ENCODE measurements at places on chromosomes 3 and 15.

DNA sequence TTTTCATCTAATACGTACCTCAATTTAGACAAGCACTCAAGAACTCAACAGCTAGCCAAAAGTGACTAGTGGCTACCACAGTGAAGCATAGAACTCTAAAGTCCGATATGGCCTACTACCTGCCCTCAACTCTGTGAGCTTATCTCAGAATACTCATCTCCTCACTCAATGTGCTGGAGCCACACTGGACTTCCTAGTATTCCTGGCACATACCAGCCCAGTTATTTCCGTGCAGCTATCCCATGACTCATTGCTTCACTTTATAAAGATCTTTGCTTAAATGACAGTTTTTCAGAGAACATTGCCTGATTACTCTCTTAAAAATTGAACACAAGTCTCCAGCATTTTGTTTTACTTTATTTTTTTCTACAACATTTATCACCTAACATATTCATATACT, 524.7 kb downstream of the PYDC2 start:
- DNase-seq = no peak

DNA sequence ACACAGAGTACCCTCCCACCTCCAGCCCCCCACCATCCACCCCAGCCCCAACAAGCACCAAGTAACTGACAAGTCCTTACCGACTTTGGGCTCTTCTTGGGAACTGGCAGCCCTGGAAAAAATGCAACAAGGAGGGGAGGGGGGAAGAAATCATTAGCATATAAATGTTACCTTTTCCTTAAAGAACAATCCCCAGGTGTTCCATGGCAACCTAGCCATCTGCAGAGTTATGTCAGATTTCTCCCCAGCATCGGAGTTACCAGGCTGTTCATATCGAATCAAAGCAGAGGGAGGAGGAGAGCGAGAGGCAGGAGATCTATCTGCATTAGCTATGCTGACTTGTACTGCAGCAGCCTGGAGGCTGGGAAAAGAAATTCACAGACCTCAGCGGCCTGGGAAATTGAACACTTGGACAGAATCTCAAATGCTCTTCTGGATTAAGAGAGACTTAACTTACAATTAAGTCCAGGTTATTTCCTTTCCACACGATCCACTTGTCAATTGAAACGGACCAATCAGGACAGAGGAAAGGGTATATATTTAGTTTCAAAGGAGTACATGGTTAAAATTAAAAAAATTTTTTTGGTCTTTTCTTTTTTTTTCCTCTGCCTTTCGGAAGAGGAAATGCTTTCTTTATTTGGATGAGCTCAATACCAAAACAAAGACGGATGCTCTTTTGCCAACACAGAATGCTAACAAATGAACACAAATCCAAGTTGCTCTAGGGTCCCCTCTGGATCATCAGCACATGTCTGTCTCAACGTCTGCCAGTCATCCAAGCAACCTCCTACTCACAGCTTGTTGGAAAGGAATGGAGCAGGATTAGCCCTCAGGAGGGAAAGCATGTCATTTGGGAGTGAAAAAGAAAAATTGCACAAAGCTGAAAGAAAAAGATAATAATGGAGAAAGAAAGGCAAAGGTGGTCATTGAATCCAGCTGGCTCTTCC, 637.1 kb downstream of the MAGI1 start:
- no peak for DNase-seq

- peak; percentile 25 for DNase-seq
Measured at GRCh38 chr3:112984485-112984884, 6.3 kb upstream of the GTPBP8 start.

GRCh38 chr3:50381383-50381782, 22.1 kb upstream of the TMEM115 start:
- peak; percentile 38 for DNase-seq

DNA sequence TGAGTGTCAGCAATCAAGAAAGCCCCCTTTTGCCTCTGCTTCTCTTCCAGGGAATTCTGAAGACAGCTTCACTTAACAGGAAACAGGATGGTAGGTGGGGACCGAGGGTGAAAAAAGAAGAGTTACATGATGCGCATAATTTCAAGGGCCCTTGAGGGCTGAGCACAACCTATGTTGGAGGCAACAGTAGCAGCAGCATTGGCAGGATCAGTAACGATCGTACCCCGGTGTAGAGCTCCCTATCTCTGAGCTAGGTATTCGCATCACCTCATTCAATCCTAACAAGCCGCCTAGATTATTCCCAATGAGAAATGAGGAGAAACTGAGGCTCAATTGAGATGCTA, 432 bp upstream of the RAD54L2 start:
- DNase-seq = no peak

- no peak for DNase-seq
Measured at GRCh38 chr3:169390741-169391305, 272.7 kb downstream of the MECOM start.

DNA sequence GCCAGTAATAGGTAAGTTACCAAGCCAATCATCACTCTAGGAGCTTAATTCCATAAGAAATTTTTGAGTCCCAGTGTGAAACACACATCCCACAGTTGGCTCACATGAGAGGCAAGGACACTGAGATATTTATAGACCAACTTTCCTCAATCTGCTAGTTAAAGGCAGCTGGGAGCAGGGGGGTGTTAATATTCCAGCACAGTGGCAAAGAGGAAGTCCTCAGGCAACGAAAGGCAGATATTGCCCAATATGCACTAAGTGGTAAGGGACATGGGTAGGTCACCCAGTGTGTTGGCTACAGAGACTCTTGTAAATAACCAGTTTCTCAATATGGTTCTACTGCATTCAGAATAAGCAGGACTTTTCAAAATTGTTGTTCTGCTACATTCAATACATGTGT, 61.0 kb downstream of the TOP2B start:
- no peak for DNase-seq

DNA sequence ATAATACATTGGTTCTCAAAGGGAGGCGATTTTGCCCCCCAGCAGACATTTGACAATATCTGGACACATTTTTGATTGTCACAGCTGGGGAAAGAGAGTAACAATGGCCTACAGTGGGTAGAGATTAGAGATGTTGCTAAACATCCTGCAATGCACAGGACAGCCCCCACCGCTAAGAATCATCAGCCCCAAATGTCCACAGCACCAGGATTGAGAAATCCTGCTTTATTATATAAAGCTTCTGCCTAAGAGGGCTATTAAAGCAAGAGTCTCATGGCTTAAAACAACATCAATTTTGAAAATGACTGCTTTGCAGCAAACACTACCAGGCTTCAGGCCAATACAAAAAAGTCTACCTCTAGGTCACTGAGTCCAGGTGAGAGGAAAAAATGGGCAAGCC, 68.2 kb downstream of the NTRK3 start:
- DNase-seq = no peak

GRCh38 chr3:169091196-169091823, 572.2 kb downstream of the MECOM start:
- no peak for DNase-seq

DNA sequence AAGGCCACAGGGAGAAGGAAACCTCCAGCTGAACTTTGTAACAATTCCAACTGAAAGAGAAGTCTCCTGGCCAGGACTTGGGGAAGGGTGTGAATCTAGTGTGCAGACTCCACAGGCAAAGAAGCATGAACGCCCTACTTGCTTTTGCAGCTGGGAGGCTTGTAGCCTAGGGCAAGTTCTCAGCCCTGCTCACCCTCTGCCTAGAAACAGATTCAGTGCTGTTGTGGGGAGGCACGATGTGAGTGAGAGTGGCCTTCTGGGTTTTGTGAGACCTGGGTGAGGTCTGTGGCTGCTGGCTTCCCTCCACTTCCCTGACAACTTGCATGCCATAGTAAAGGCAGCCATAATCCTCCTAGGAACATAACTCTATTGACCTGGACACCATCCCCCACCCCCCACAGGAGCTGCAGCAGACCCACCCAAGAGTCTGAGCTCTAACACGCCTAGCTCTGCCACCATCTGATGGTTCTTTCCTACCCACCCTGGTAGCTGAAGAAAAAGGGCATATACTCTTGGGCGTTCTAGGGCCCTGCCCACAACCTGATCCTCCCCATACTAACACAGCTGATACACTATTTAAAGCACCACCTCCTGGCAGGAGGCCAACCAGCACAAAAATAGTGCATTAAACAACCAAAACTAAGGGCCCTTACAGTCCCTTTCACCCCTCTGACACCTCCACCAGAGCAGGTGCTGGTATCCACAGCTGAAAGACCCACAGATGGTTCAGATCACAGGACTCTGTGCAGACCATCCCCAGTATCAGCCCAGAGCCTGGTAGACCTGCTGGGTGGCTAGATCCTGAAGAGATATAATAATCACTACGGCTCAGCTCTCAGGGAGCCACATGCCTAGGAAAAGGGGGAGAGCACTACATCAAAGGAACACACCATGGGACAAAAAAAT, 426.5 kb downstream of the IGSF11 start:
- DNase-seq = no peak

DNA sequence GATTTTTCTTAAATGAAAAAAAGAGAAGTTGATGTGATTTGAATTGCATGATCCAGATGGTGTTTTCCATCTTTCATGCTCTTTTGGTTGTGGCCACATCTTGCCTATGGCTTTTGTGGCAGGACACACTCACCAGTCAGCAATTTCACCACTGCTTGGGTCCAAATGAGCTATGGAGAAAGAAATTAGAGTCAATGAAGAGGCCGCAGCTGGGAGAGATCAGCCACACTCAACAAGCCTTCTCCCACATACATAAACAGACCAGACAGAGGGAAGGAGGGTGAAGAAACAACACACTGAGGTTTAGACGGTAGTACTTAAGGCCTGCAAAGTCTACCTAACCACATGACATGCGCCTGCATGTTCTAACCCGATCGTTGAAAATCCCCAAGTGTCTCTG, 110.7 kb upstream of the CDIN1 start:
- DNase-seq = no peak

DNA sequence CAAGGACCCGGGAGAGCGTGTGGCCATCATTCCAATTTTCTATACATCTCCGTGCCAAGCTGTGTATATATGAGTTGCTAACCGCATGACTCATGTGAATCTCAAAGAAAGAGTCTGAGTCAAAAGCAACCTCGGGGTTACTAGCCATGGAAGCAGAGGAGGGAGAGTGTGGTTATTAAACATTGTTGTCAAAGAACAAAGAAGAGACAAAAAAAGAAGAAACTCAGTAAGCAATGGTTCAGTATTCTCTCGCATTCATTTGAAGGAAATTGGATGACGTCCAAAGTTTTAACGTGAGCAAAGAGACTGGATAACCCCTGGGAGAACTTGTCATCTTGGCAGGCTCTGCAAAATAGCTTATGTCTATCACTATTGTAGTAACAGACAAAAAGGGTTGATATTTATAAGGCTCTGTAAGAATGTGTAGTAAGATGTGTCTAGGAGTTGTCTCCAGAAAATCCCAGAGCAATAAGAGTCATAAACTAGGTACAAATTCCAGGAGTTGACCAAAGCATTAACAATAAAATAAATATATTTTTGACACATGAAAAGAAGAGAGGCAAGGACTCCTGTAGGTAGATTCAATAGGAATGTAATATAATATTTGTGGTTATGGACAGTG, 52.8 kb upstream of the GRM7 start:
- no peak for DNase-seq

DNA sequence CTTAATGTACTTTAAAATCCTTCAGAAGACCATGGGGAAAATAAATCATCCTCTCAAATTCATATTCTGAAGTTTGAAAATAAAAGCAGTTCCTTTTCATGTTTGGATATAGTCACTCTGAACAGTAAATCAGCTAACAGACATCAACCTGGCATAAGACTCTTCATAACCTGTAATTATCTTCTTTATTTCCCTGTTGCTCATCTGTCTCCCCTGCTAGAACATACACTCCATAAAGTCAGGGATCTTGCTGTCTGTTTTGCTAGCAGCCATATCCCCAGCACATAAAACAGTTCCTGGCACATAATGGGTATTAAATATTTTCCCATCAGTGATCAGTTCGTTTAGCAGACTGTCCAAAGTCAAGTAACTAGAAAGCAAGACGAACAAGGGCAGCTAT, 11.2 kb downstream of the VGLL4 start:
- no peak for DNase-seq

DNA sequence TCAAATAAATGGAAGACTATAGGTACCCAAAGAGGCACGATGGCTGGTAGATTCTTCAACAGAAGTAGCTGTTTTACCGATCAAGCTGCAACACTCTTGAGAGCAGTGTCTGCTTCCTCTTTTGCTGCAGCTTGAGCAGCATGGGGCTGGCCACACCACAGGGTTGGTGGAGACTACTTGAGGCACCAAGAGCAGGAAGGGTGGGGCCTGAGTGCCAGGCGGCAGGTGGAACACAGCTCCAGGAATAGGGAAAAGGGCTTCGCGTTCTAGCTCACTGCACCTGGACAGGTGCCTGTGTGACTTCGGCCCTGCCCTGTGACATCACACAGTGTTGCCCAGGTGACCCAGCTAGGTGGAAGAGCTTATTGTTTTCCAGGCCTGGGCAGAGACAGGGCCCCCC, at the start of gene CCDC33:
TSS of gene CCDC33 (plus strand) at position 365 of the 400 bp plus-strand sequence. CDS start 394 bp downstream, outside the sequence.
- DNase-seq = no peak

- no peak for DNase-seq
Measured at GRCh38 chr3:134363381-134363755, 10.9 kb downstream of the AMOTL2 start.

- DNase-seq = no peak
Measured at GRCh38 chr3:40780291-40780924, 255.6 kb downstream of the ZNF621 start.

- no peak for DNase-seq
Measured at GRCh38 chr15:54917312-54917711, 279.4 kb downstream of the RSL24D1 start.

DNA sequence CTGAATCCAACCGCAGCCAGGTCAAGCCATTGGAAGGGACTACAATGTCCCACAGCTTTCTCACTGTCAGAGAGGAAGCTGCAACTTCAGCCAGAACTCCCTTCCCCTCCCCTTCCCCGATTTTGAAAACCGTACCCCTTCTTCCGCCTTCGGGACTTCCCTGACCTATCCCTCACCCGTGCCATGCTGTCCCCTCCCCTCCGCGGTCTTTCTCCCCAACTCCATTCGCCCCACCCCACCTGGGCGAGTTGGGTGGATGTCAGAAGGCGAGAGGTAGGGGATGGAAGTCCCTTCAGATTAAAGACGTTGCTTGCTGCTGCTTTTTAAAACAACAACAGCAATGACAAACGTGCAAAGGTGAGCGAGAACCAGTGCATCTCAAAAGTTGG, 723 bp downstream of the CPNE4 start:
- no peak for DNase-seq

DNA sequence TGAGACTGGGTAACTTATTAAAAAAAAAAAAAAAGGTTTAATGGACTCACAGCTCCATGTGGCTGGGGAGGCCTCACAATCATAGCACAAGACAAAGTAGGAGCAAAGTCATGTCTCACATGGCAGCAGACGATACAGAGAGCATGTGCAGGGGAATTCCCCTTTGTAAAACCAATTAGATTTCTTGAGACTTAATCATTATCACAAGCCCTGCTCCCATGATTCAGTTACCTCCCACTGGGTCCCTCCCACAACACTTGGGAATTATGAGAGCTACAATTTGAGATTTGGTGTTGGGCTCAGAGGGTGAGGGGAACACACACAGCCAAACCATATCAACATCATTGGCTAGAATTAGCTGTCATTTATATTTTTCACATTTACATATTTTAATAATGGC, 221.0 kb downstream of the RSRC1 start:
- no peak for DNase-seq

DNA sequence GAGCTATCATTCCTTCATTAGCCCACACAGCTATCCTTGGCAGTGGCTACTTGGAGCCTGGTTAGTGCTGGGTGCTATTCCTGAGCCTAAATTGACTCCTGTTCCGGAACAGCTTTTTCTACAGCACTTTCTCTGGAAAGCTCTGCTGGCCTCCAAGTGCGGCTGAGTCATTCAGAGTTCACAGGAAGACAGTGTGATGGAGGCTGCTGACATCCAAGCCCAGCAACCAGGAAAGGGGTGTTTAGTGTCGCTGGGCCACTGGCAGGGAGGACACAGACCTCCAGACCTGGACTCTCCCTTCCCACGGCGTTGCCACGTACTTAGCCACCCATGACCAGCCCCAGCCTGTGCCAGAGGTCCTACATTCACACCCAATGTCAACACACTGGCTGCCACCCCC, 28.7 kb downstream of the CACNA2D2 start:
- DNase-seq = no peak
